ENCODE measurements at places on chromosomes 5 and 9.
A peak's percentile ranks its signal among the peaks of the same experiment; 100 is the strongest.

- DNase-seq = peak; percentile 4
These were observed 51.2 kb downstream of the MRPS27 start for GRCh38 chr5:72268753-72269410.

- DNase-seq = no peak
These were observed 329.8 kb upstream of the PDE4D start for GRCh38 chr5:60223342-60223741.

DNA sequence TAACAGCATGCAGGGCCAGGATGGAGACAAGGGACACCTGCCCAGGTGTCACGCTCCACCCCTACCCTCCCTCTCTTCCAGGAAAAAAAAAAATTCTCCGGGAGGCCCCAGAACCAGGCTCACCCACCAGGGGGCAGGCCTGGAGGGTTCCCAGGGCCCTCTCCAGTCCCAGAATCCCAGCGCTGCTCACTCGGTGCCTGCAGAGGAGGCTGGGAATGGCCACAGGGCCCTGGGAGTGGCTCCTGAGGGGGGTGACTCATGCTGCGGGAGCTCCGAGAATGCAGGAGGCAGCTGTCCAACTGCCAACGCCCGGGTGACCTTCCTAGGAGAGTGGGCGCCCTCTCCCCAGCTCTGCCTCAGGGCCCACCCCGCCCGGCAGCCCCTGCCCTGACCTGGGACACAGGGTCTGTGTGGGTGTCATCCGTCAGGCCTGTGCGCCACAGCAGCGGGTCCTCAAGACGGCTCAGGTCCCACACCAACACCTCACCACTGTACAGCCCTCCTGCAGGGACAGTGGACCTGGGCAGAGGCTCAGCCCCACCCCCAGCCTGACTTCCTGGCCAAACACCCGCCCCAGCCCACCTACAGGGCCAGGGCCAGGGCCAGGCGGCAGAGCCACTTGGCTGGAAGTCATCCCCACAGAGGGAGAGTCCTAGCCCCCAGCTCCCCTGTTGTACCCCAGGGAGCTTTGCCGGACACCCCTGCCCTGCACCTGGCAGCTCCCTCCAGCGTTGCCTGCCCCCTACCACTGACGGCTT, 21.2 kb downstream of the DYNC2I2 start:
- DNase-seq = no peak

- DNase-seq = no peak
These were observed 152.8 kb upstream of the LHFPL2 start for GRCh38 chr5:78801413-78801812.

DNA sequence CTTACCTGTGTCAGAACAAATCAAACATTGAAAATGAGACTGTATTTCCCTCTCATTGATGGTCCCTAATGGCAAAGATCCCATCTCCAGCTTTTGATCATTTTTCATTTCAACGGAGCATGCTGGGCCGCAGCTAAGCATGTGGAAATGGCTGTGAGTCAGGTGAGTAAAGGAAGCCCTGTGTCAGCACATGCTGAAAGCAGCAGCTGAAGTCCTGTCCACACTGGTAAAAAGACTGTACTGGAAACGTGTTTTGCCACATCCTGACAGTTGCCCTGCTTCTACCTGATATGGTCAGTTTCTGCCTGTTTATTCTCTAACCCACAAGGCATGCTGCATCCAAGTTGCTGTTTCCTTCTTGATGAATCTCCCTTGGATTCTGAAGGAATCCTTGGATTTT, 330.1 kb downstream of the EFNA5 start:
- DNase-seq = no peak

DNA sequence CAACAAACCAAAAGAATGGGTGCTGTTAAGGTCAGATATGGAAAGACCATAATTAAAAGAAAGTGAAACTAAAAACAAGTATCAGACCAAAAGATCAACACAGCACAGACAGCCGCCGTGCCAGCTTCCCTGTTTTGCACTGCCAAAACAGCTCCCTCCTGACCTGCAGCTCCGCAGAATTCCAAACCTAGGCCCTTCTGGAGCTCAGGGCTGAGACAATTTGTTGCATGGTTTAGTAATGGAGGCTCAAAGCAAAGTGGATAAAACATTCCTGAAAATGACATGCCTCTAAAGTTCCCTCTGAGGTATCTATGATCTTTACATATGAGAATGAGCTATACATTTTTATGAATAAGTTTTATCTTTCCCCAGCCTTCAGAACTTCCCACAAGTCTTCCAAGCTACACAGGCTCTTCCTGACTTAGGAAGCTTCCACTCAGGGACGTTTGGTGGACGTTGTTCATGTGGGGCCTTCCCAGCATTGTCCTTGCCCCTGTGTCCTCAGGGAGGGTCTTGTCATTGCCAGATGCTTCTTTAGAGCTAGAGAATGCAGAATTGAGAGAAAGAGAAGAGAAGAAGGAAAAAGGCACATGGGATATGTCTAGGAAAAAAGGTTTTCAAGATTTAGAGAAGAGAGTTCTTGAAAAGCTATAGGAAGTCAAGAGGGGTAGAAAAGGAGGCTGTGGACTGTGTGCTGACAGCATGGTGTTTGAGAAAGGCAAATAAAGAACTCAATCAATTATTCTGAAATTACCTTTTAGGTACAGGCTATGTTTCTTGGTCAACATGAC, 28.4 kb upstream of the SSBP2 start:
- DNase-seq = peak; percentile 47

DNA sequence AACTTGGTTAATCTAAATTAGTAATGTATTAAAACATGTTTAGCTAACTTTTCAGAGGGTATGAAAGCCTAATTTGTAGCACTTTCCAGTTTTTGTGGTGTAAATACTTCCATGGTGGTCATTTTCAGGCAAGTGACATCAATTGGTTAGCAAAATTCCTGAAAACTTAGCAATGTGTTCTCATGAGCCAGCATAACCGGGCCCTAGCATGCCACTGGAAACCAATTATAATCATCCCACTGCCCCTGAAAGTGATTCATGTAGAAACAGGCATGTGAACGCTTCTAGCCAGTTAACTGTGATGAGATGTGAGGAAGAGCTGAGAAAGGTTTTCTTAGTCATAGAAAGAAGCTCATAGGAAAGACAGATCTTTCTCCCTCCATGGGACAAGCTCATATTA, 417.2 kb downstream of the TLR4 start:
- DNase-seq = no peak

GRCh38 chr9:34634551-34635248, 2.9 kb downstream of the SIGMAR1 start:
- DNase-seq = no peak

DNA sequence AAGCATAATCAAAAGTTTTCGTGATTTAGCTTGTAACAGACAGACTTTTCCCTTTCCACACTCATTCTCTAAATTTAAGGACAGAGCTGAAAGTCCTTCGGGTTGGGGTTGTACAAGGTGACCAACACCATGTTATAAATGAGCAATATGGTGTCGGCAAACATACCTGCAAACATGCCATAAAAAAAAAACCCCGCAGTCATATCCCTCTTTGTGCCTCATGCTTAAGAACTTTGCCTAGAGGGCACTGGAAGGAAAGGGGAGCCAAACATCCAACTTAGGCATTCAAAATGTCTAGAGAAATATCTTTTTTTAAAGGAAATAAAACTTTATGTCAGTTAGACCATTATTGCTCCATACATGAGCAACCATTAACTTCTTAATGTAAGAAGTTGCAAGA, 73.2 kb downstream of the TLE1 start:
- DNase-seq = no peak

DNA sequence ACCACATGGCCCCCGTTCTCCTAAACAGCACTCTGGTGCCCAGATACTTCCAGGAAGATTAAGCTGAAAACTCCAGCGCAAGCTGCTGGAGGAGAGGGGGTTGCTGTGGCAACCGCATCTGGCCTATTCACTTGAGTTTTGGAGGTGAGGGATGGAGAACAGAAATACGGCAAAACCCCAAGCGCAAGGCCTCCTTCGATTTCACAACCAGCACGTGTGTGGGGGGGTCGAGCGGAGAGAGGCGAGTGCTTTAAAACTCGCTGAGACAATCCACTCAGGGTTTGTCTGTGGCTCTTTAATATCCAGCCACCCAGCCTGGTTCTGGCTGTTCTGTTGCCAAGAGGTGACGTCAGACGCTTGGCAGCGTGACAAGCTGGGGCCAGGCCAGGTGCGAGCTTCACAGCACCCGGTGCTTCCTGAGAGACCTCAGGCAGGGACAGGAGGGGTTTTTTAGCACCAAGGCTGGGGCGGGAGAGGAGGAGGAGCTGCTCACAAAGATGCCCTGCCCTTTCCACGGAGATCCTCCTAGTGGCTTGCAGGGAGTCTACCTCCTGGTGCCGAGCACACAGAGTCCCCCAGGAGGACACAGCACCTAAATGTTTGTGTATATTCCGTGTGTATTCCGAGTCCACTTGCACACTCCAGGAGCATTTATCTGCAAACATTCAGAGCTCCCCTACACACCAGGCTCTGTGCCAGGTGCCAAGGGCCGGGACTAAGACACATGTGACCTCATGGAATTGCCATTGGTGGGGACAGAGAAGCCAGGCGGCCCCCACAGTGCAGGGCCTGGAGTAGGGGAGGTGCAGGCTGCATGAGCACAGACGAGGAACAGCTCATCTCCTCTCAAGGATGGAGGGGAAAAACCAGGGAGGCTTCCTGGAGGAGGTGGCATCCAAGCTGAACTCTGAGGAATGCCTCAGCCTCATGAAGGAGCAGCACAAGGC, 194.6 kb downstream of the OLFM1 start:
- peak; percentile 14 for DNase-seq

GRCh38 chr9:122334916-122335315, 35.9 kb upstream of the PTGS1 start:
- DNase-seq = no peak

- no peak for DNase-seq
These were observed 145.7 kb upstream of the ERCC6L2 start for GRCh38 chr9:95729669-95730368.

DNA sequence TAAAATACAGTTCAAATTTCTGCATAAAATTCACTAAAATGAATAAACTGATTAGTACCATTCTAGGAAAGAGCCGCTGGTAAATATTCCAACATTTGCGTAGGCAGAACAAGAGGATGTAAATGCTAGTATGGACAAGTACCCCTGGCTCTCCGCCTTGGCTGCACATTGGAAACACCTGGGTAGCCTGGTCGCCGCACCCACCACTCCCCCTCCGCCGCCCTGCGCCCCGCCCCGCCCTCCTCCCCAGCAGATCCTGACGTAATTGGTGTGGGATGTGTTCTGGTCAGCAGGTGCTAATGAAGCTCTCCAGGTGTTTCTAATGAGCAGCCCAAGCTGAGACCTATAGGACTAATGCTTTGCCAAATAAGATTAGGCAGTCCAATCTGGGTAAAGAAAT, 225.7 kb downstream of the FRMD3 start:
- DNase-seq = no peak

DNA sequence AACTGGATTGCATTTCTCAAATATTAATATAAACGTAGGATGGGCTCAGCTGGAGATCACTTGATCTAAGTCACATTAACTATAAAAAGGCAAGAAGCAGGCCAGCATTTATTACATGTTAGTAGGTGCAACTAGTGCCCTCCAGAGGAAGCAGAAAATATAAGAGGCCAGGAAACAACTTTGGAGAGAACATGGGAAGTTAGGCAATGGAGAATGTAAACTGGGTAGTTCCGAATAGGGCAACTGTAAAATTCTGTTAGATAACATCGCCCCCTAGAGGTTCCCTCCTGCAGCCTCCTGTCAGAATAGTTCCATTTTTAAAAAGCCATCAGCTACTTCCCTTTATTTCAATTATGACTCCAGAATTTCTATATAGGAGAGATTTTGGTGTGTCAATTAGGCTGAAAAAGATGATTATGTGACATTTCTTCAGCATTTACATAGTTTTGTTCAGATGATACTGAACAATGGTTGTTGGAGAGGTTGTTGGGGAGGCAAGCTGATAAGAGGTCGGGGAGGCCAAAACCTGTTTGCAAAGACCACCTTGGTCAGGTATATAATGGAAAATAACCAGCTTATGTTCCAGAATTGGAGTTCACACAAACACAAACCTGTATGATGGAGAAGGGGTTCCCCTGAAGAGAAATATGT, 22.4 kb downstream of the CCL28 start:
- DNase-seq = peak; percentile 2

GRCh38 chr5:21237461-21237860, 1249.5 kb upstream of the CDH18 start:
- no peak for DNase-seq

DNA sequence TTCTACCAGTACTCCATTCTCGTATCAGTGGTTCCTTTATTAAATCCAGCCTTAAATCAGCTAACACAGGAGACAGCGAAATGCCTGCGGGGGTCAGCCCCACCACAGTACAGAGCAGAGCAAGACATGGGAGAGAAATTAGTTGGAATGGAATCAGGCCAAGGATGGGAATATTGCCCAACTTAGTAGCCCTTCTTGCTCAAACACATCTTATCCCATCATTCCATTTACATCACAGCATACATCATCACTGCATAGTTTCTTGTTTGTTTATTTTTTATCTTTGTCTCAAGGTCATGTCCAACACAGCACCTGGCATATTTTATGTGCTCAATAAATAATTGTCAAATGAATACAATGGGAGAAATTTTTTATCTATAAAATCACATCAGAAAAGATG, 34.3 kb upstream of the DAB2 start:
- no peak for DNase-seq

- no peak for DNase-seq
These were observed 623.7 kb downstream of the BNC2 start for GRCh38 chr9:16246785-16247184.

DNA sequence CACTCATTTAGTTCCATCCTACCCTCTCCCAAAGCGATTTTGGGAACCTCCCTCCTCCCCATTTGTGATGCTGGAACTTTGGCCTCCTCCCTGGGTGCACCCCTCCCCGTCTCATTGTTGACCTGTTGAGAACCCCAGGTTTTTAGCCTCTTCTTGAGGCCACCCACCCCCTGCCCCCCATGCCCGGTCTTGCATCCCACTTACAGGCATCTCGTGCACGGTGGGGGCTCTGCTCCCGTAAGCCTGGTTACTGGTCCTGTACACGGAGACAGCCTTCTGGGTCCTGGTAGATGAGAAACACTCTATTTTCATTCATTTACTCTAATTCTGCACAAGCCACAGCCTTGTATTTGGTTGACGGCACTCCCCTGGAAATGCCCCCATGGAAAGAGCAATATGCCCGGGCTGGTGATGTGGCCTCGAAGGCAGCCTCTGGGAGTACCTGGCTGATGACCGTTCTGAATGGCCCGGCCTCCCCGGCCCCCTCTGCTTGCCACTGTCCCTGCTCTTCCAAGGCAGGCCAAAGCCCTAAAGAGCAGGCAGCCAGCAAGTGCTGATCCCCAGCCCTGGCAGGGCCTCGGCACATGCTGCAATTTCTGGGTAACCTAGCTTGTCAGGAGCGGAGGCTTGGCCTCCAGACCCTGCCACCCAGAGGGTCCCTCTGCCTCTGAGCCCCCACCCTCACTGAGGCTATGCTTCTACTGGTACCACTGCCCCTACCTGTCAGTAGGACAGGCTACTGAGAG, 1.9 kb upstream of the MRPS2 start:
- DNase-seq = no peak

- DNase-seq = no peak
These were observed 1329.5 kb upstream of the WWC1 start for GRCh38 chr5:166961913-166962312.

DNA sequence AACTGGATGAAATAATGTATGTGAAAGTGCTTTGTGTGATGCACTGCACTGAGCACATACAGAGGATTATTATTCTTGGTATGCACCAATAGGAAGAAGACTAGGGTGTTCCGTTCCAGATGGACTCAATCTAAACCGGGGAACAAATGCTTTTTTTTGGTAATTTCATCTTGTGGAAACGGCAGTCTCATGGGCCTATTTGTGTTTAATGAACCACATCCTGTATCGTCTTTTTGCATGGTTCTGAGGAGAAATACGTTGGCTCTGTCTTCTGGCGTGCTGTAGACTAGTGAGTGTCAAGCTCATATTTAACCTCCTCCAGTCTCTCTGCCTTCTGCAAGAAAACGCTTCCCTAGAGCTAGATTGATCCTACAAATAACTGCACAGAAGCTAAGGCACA, 30.0 kb downstream of the TRIM32 start:
- DNase-seq = no peak
